Caudate nucleus (tissue), 63 donors: ENCODE measurements at places on chromosomes 13 and 19.

DNA sequence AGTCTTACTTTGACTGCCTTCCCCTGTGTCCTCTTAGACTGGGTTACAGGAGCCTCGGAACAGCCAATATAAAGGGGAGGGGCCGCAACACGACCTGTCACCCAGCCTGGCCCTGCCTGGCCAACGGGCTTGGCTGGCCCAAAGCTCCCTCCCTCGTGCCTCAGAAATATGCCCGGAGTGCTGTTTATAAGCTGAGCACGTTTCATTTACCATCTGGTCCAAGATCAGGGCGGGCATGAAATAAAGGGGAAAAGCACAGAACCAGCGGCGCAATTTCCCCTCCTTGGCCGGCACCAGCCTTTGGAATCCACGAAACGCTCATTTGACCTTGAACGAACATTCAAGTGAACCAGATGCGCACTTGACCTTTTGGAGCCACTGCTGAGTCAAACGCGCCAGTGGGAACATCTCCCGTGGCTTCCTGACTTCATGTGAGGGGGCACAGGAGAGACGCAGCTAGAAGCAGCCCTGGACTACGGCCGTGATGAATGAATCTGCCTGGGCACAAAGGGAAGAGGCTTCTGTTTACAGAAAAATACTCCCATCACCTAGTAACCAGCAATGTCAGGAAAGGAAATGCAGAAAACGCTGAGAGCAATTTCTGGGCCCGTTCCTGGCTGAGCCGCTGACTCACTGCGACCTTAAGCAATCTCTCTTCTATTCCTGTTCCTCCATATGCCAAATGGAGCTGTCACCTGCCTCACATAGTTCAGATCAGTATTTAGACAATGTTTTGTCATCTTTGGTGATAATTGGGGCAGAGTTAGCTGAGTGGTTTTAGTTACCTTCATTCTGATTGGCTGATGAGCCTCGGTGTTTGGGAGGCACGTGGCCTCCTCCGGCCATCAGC, 53.3 kb downstream of the RFX2 start:
- DNase-seq: peak; percentile 62

- DNase-seq: no peak
Measured at GRCh38 chr19:48962029-48962848, 2.9 kb upstream of the FTL start.

DNA sequence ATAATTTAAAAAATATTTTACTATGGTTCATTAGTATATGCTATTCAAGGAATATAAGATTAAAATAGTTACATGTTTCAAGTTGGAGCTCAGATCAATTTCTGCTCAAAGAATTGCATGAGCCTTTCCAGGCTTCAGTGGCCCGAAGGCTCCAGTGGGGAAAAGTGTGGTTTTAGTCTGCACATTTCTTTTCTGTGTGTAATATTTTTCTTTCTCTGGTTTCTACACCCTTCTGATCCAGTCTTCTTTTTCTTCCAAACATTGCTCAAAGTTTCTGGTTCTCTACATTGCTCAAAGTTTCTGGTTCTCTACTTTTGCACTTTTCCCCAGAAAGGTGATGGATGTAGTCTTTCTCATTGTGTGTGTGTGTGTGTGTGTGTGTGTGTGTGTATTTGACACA, 64.7 kb upstream of the OXGR1 start:
- DNase-seq: no peak

DNA sequence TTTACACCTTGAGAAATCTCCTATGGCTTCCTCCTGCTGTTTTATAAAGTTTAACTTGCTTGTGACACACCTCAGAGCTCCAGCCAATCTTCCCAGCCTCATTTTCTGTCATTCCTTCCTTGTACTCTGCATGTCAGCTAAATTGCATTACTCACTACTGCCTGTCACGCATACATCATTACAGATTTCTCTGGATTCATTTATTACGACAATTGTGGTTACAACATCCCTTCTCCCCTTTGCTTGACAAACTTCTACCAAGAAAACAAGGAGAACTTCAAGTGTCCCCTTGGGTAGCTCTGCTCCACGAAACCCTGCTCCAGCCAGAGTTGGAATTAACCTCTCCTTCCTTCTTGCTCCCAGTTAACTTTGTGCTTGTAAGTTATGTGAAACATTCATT, 22.0 kb upstream of the GPR18 start:
- no peak for DNase-seq

- no peak for DNase-seq
Measured at GRCh38 chr13:22874839-22875238, 305.9 kb upstream of the SGCG start.

DNA sequence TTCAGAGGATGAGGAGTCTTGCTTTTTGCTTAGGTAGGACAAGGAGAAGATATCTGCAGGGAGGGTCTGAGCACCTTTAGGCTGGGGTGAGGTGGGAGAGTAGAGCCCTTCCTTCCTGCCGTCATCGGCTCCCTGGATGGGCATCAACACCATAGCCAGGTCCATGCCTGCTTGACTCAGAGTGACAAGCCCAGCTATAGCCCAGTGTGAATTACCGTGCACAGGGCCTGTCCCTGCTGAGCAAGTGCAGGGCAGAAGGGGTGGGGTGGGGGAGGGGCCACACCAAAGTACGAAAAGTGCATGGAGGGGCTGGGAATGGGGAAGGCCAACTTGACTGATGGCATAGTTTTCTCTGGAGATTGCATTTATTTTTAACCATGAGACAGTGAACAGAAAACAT, 30.3 kb upstream of the RNF113B start:
- no peak for DNase-seq

DNA sequence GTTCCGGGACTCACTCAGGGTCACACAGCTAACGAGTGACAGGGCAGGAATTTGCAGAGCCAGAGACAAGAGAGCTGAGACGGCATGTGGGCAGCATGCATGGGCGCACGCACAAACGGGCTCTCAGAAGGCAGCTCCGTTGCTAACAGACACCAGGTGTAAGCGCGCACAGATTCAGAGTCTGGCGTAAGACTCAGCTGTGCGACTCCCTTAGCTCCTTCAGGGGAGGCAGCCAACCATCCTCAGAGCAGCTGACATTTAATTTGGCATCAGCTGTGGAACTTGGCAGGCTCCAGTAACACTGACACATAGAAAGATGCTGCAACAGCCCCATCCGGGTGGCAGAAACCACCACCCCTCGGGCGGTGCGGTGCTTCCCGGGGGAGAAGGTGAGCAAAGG, 7.5 kb upstream of the TM6SF2 start:
- peak; percentile 49 for DNase-seq

DNA sequence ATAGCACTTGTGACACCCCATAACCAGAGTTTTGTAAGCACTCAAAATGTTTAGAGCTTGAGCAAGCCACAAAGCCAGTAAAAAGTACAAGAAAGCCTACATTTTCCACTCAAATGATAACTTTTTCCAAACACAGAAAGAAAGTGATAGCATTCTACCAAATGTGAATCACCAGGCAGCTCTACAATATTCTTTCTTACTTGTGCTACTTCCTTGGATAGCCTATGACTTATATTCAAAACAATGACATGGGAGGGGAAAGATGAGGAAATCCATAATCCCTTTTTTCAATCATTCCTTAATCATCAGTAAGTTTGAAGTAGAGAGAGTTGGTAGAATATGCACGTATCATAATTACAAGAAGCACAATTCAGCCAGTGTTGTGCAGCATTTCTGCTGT, 650.8 kb upstream of the PCDH9 start:
- DNase-seq: no peak
